ENCODE measurements at places on chromosomes 12 and 14. TPM values are rescaled to one million over a fixed set of nuclear protein-coding genes. Genes with fewer than 3 reads are reported as not detected.

Gene ATG101
- 113 TPM for total RNA-seq

Gene PLEKHG7
- not detected for total RNA-seq

Gene CMA1
- not detected for total RNA-seq

Gene BHLHE41
- 1.6 TPM for total RNA-seq

Measured in GM23248 (cell line).